ENCODE measurements at places on chromosomes 6 and 20. TPM values are rescaled to one million over a fixed set of nuclear protein-coding genes. Genes with fewer than 3 reads are reported as not detected.

DNA sequence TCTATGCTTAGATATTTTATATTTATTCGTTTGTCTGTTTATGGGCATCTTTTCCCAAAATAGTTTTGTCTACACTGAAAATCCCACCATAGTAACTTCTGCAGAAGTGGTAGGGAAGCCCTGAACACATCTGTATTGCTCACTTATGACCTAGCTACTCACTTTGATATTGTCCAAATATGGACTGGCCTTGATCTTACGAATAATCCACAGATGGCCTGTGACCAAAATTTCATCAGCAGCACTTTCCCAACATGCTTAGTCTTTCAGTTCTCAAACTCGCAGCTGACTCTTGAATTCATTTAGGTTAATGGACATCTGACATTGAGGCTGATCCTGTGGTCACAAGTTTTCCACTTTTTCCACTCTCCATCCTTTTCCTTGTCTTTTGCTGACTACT, 80.8 kb upstream of the BEND3 start:
- DNase-seq, result no peak

- DNase-seq, result no peak
Measured at GRCh38 chr6:143429970-143430369, 20.5 kb downstream of the ADAT2 start.

- no peak for DNase-seq
Measured at GRCh38 chr20:17417225-17417624, 114.0 kb downstream of the BFSP1 start.

- no peak for DNase-seq
Measured at GRCh38 chr6:155050311-155050710, 55.2 kb downstream of the TIAM2 start.

- DNase-seq, result no peak
Measured at GRCh38 chr6:95231416-95231815, 345.9 kb upstream of the MANEA start.

DNA sequence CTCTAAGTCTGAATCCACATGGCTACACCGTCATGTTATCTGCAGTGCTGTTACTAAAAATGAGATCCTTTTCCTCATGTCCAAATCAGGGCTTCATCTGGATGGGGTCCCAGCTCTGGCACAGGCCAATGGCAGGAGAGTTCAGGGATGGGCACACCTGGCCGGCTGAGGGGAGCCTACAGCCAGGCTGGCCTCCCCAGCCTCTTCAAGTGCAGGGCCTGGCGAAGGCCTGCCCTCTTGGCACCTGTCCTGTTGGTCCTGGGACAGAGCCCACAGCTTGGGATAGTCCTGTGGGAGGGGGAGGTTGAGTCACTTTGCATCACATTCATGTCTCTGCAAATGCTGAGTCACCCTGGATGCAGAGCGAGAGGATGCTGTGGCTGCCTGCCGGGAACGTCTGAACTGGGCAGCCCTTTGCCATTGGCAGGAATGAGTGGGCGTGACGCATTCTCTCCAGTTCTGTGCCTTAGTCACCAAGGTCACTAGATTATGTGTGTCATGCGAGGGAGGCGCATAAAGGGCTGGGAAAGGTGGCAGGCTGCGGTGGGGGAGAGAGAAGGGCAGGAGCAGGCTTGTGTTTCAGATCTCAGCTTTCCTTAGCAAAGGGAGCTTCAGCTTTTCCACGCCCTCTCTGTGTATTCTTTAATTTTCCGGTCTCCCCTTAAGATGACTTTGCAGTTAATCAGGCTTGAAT, 223.2 kb upstream of the ECI2 start:
- DNase-seq, result peak; percentile 95

GRCh38 chr6:151275566-151275965, 35.8 kb downstream of the AKAP12 start:
- DNase-seq, result no peak

DNA sequence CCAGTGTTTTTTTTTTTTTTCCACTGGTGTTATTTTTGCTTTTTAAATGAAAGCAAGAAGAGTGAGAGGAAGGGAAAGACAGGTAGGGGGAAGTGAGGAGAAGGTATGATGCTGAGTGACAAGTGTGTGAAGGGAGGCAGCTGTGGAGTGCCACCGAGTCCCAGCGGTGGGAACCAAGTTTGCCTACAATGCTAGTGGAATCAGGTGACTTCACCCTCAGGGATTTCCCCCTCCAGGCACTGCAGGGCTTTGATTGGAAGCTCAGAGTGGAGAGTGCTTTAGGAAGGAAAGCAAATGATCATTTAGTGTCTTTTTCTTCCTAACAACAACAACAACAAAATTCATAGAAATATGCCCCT, 120.5 kb upstream of the ENPP5 start:
- DNase-seq, result no peak

DNA sequence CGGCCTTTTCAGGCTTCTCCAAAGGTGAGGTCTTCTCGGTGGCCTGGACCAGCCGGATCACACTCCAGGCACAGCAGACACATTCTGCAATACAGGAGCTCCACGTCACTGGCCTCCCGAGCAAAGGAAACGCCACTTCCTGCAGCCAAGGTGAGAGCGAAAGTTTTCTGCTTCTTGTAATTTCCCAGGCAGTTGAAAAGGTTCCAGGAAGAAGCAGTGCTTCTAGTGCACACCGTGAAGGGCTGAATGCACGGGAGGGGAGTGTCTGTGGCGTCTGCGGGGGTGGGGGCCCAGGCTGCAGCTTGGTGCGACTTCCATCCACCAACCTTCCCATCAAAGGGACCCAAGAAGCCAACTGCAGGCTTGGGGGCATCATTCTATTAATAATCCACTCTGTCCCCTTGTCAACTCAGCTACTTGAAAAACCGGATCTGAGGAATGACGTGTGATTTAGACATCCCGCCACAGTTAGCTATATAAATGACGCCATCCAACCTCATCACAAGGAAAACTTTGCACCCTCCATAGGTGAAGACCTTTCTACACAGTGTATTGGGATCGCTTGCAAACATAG, 61.1 kb downstream of the NFATC2 start:
- no peak for DNase-seq

- no peak for DNase-seq
Measured at GRCh38 chr6:142700032-142700431, 244.9 kb downstream of the HIVEP2 start.

The IRF4 gene
- not detected for polyA plus RNA-seq

The RIPK1 gene
- 25.9 TPM for polyA plus RNA-seq

The CAP2 gene
- polyA plus RNA-seq, result 74.4 TPM
